Left renal cortex interstitium (tissue), 4 donors: ENCODE measurements at places on chromosomes 16 and 17.

- DNase-seq, result no peak
These were observed 11.7 kb upstream of the PRPSAP1 start for GRCh38 chr17:76365256-76365903.

DNA sequence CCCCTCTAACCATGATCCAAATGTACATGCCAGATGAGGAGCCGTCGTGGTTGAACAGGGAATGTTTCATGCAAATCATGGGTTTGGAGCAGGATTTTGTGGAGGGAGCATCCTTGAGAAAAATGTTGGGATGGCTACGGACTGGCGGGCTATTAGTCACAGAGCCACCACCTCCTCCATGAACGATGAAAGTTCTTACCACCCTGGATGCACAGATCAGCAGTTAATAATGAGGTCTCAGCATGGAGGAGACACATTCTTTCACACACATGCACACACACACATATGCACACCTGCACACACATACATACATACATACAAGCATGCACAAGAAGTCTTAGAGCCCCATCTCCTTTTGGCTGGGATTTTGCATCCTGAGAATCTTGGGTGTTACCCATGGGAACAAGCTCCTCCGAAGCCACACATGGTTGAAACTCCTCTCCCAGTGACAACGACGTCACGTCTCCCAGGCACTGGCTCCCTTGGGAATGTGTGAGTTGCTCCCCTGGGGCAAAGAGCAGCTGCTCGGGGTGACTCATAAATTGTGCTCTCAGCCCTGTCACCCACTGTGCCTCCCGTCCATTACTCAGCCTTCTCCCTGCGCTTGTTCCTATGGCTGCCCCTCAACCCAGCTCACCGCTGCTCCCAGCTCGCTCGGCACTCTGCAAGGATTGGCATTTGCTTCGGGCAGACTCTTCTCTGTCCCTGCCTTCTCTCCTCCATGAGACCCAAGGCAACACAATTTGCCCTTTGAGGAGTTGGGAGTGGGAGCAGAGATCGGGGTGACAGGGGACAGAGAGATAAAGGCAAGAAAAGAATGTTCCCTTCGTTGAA, 344.6 kb downstream of the SOX9 start:
- no peak for DNase-seq

GRCh38 chr17:69503711-69504110, 89.2 kb downstream of the MAP2K6 start:
- DNase-seq, result no peak

DNA sequence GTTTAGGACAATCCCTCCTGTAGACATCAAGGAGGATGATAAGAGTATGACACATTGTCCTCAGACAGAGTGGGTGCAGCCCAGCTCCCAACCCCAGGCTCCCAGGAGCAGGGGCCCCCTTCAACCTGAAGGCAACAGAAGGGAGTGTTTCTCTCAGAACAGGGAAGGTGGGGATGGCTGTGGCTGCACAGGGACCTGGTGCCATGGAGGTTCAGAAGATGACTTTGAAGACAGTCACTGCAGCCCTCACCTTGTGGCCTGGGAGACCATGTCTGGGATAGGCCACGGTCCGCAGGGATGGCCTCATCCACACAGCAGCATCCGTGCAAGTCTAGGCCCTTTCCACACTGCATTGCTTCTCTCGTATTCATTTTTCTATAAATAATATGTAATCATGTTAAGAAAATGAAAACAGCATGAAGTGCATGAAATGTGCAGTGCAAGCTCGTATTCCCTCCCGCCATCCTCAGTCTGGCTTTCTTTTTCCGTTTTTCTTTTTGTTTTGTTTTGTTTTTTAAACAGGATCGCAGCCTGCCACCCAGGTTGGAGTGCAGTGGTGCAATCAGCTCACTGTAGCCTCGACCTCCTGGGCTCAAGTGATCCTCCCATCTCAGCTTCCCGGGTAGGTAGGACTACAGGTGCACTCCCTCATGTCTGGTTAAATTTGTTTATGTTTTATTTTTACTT, 71.1 kb downstream of the METRNL start:
- DNase-seq, result no peak

- DNase-seq, result no peak
These were observed 49.1 kb upstream of the SLC25A19 start for GRCh38 chr17:75338335-75338734.

DNA sequence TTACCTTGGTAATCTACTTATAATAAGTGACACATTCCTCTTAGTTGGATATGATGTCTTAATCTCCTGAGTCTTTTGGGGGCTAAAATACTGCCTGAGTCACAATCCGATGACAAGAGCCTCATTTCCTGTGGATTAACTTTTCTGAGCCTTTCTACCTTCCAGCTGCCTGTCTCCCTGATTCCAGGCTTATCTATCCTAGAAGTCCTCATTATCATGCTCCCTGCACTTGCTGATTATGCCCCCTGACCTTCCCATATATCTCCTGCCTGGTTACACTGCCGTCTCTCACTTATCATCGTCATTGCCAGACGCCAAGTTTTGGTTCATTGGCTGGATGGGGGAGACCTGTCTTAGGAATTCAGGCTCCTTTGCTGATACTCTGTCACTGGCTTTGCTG, 727.4 kb upstream of the CA10 start:
- no peak for DNase-seq

DNA sequence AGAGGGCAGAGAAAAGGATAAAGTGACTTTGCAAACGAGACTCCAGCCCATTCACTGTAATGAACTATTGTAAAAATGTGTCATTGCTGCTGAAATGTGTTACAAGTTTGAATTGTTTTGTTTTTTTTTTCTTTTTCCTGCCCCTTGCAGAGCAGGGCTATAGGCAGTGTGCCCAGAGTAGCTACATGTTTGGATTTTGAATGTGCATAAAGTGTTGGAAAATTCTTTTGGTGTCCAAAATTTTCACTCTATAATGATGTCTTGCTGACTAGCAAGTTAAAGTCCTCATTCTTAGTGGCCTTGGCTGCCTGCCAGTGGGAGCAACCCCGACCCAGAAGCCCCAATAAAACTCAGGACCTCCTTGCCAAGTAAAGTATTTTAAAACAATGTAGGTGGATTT, 66.5 kb downstream of the IGF2BP1 start:
- no peak for DNase-seq
